Hindlimb muscle (tissue), 1 donor: ENCODE measurements at places on chromosomes 4 and X. TPM values are rescaled to one million over a fixed set of nuclear protein-coding genes. Genes with fewer than 3 reads are reported as not detected.

Gene SPARCL1
- polyA plus RNA-seq = 183 TPM

Gene FGF2
- 5.9 TPM for polyA plus RNA-seq

Gene F8A3
- polyA plus RNA-seq = 9.0 TPM

Gene TKTL1
- polyA plus RNA-seq = 0.67 TPM

Gene SHOX
- polyA plus RNA-seq = 3.0 TPM

Gene BTK
- 3.8 TPM for polyA plus RNA-seq

Gene L1CAM
- 2.5 TPM for polyA plus RNA-seq

Gene TSPAN7
- 130 TPM for polyA plus RNA-seq

Gene FAM47E
- polyA plus RNA-seq = 0.92 TPM

Gene AFM
- not detected for polyA plus RNA-seq

Gene SLC30A9
- 48.0 TPM for polyA plus RNA-seq

Gene OTUD6A
- polyA plus RNA-seq = not detected

Gene PPBP
- polyA plus RNA-seq = 3.5 TPM

Gene FOXP3
- 0.66 TPM for polyA plus RNA-seq

Gene NR3C2
- 20.4 TPM for polyA plus RNA-seq

Gene DACH2
- polyA plus RNA-seq = 1.6 TPM

Gene RPA4
- 0.13 TPM for polyA plus RNA-seq

Gene WDR17
- 0.72 TPM for polyA plus RNA-seq

Gene DGAT2L6
- polyA plus RNA-seq = not detected

Gene FAM236D
- polyA plus RNA-seq = not detected

Gene ERAS
- polyA plus RNA-seq = not detected

Gene TLR6
- 1.4 TPM for polyA plus RNA-seq

Gene PLCXD1
- polyA plus RNA-seq = 18.5 TPM

Gene WAS
- polyA plus RNA-seq = 4.2 TPM

Gene XK
- 6.2 TPM for polyA plus RNA-seq

Gene CXCR3
- polyA plus RNA-seq = 0.32 TPM

Gene CCDC110
- polyA plus RNA-seq = 1.6 TPM

Gene DIPK2B
- 21.7 TPM for polyA plus RNA-seq

Gene SPIN2A
- 3.4 TPM for polyA plus RNA-seq

Gene ARHGAP4
- polyA plus RNA-seq = 26.4 TPM

Gene SHISA3
- polyA plus RNA-seq = 7.2 TPM

Gene ASMT
- polyA plus RNA-seq = 0.19 TPM

Gene NAP1L5
- 6.7 TPM for polyA plus RNA-seq

Gene TMEM150C
- polyA plus RNA-seq = 3.5 TPM

Gene KLHL34
- polyA plus RNA-seq = 0.31 TPM

Gene CLOCK
- polyA plus RNA-seq = 17.8 TPM

Gene KLF3
- 34.0 TPM for polyA plus RNA-seq

Gene BGN
- polyA plus RNA-seq = 101 TPM

Gene RTL9
- polyA plus RNA-seq = 1.9 TPM

Gene DDIT4L
- 18.3 TPM for polyA plus RNA-seq

Gene MAGEA4
- not detected for polyA plus RNA-seq

Gene GATA1
- polyA plus RNA-seq = 0.72 TPM
